Left lung (tissue), 14 donors: ENCODE measurements at places on chromosomes 16 and 17. TPM values are rescaled to one million over a fixed set of nuclear protein-coding genes. Genes with fewer than 3 reads are reported as not detected.

GRCh38 chr17:40000161-40000560 is 15.1 kb upstream of the CSF3 start:
- no peaks in the 10 kb centered on the region for H3K36me3 ChIP-seq
- no peak for DNase-seq
- no peaks in the 10 kb centered on the region for H3K27me3 ChIP-seq
- H3K4me3 ChIP-seq: no peak overlapping the region
- no peaks in the 10 kb centered on the region for H3K4me1 ChIP-seq

DNA sequence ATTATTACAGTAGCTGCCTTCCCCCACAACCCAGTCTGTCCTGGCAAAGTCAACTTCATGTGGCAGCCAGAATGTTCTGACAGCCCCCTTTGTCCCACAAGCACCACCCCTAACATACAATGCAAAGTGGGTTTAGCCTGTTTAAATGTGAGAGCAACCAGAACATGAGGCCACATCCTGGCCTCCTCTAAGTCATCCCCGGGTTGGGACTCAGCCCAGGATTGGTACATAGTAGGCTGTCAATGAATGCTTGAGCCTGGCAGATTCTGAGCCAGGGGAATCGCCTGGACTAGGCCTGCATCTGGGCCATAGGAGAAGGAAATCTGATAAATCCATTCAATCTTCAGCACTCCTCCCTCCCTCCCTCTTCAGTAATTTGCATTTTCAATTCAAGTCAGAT is 4.3 kb upstream of the ITGA3 start:
- no peak for DNase-seq
- peaks cover 34% of the 10 kb centered on the region for H3K4me1 ChIP-seq
- no peaks in the 10 kb centered on the region for H3K36me3 ChIP-seq

- H3K36me3 ChIP-seq: no peaks in the 10 kb centered on the region
- no peak overlapping the region for H3K4me3 ChIP-seq
- DNase-seq: no peak
- no peaks in the 10 kb centered on the region for H3K4me1 ChIP-seq
- peaks cover 10% of the 10 kb centered on the region for H3K27me3 ChIP-seq
- no peak overlapping the region for H3K27ac ChIP-seq
Measured at GRCh38 chr17:77821114-77821513, 137.4 kb upstream of the TNRC6C start.

Gene SEPTIN12
- total RNA-seq: not detected

Gene TRIM47
- total RNA-seq: 63.8 TPM

Gene USP10
- 77.3 TPM for total RNA-seq

Gene HOXB7
- total RNA-seq: 2.4 TPM

DNA sequence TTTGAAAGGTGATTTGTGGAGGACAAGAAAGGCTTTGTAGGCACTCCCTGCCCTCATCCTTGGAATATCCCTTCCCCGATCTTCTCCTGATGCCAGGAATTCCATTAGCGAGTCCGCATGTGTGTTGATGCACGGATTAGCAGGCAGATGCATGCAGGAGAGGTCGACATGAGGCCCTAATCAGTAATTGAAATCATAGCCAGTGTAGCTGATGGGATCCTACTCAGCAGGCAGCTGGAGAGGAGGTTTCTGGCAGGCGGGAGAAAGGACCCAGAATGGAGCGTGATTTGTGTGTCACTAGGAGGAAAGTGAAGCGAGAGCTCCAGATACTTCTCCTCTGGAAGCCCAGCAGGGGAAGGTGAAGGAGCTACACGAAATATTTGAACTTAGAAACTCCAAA is 196.3 kb upstream of the CDH11 start:
- no peaks in the 10 kb centered on the region for H3K4me1 ChIP-seq
- no peaks in the 10 kb centered on the region for H3K36me3 ChIP-seq
- no peak overlapping the region for H3K27ac ChIP-seq
- DNase-seq: no peak
- no peak overlapping the region for H3K4me3 ChIP-seq

Gene CCDC144A
- 6.6 TPM for total RNA-seq

GRCh38 chr17:39000021-39000601 is 32.9 kb upstream of the FBXO47 start:
- no peaks in the 10 kb centered on the region for H3K27me3 ChIP-seq
- DNase-seq: no peak

GRCh38 chr17:77377710-77378235 is 237.0 kb downstream of the SEC14L1 start:
- DNase-seq: no peak
- no peaks in the 10 kb centered on the region for H3K27me3 ChIP-seq
- no peaks in the 10 kb centered on the region for H3K36me3 ChIP-seq
- peaks cover 95% of the 10 kb centered on the region for H3K4me1 ChIP-seq
- no peak overlapping the region for H3K4me3 ChIP-seq

DNA sequence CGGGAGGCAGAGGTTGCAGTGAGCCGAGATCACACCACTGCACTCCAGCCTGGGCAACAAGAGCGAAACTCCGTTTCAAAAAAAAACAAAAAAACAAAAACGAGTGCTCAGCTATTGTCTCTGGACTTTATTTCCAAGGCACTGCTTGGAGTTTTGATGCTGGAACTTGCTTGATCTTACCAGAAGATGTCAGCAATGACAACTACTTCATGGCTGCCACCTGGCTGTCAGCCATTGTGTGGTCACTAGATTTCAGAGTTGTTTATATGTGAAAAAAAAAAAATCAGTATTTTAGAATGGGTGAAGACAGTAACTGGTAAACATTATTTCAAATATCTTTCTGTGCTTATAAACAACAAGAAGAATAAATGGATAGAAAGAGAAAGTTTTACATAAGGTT is 26.3 kb upstream of the OR4D1 start:
- DNase-seq: peak; percentile 1
- no peak overlapping the region for H3K4me3 ChIP-seq
- H3K27me3 ChIP-seq: peaks cover 13% of the 10 kb centered on the region
- H3K27ac ChIP-seq: no peak overlapping the region

Gene TNP2
- total RNA-seq: not detected

DNA sequence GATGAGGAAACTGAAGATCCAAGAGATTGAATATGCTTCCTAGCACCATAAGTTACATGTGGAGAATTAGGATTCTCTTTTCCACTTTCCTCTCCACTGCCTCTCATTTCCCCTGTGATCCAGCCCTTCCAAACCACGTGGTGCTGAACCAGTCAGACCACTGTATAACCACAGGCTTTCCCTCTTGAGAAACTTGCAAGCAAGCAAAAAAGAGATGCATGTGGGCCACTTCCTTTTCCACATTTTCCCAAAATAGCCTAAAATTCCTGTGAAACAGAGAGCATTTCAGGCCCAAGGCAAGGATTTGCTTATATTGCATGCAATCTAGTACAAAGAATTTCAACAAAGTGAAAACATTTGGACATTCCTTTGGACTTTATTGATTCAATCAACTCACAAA is 59.3 kb upstream of the KSR1 start:
- H3K4me1 ChIP-seq: peaks cover 4% of the 10 kb centered on the region
- H3K27ac ChIP-seq: no peak overlapping the region
- H3K36me3 ChIP-seq: no peaks in the 10 kb centered on the region
- H3K27me3 ChIP-seq: no peaks in the 10 kb centered on the region

- no peak overlapping the region for H3K4me3 ChIP-seq
- DNase-seq: no peak
- H3K27ac ChIP-seq: peak overlapping the region; percentile 71
- peaks cover 10% of the 10 kb centered on the region for H3K4me1 ChIP-seq
- peaks cover 95% of the 10 kb centered on the region for H3K36me3 ChIP-seq
- no peaks in the 10 kb centered on the region for H3K27me3 ChIP-seq
Measured at GRCh38 chr17:17149520-17150447, 56.3 kb downstream of the PLD6 start.

Gene CNTNAP4
- not detected for total RNA-seq
